ENCODE measurements at places on chromosomes 5 and 9.

GRCh38 chr5:59599729-59600128 lies 293.8 kb downstream of the PDE4D start:
- DNase-seq = no peak

DNA sequence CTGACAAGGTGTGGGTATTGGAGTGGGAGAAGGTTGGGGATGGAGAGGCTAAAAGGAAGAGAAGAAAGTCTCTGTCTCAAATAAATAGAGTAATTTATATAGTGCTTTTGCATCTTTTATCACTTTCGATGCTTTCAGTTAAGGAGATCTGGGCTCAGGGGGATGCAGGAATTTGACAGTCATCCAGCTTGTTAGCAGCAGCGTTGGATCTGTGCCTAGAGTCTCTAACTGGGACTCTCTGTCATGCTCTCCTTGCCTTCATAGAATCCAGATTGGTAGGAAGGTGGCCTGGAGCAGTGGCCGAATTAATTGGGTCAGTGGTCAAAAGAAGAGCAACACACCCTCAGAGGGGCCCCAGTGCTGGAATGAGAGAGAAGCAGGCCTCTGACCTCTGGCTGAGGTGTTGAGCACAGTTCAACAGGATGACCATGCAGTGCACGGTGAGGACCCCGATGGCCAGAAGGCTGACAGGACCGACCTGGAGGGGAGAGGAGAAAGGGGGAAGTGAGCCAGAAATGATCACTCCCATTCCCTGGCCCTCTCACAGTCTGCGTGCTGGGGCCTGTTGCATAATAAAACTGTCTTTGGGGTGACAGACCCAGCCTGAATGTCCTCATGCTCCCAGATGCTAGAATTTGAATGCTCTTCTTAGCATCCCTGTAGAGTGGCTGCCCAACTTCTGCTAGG lies 7.6 kb downstream of the SLC36A3 start:
- no peak for DNase-seq

GRCh38 chr5:115788440-115788839 lies 28.0 kb downstream of the CDO1 start:
- DNase-seq = no peak

GRCh38 chr9:92496396-92497176 lies 14.3 kb upstream of the ASPN start:
- no peak for DNase-seq

GRCh38 chr5:112412346-112412745 lies 6.7 kb downstream of the EPB41L4A start:
- no peak for DNase-seq

- no peak for DNase-seq
Measured at GRCh38 chr5:36177154-36177553, 25.2 kb downstream of the SKP2 start.

DNA sequence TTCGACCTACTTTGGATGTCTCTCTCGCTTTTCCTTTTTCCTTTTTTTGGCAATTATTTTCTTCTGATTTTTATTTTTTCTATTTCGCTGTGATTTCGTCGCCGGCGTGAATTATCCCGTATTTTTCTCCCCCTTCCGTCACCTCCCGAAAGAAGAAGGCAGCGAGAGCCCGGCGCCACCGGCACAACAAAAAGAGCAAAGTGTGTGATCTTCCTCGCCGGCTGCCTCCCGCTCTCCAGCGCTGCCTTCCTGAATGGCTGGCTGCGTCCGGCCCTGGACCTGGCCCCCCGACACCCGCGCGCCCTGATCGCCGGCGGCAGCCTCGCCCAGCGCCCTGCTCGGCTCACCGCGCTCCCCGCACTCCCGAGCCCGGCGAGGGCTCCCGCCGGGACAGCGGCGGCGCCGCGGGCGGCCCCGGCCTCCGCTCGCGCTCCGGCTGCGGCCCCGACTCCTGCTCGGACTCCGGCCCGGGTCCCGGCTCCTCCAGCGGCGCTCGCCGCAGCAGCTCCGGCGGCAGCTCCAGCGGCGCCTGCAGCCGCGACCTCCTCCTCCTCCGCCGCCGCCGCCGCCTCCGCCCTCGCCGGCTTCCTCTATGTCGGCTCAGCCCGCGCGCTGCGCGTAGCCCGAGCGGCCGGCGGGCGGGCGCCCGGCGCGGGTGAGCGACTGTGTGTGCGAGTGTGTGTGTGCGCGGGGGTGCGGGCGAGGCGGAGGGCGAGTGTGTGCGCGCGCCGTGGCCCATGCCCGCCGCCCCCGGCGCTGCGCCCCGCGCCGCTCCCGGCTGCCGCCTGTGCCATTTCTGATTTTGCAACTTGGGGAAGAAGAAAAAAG lies 960 bp downstream of the NR2F1 start:
- DNase-seq = peak; percentile 11

GRCh38 chr5:67202828-67203227 lies 6.2 kb upstream of the CD180 start:
- DNase-seq = no peak

DNA sequence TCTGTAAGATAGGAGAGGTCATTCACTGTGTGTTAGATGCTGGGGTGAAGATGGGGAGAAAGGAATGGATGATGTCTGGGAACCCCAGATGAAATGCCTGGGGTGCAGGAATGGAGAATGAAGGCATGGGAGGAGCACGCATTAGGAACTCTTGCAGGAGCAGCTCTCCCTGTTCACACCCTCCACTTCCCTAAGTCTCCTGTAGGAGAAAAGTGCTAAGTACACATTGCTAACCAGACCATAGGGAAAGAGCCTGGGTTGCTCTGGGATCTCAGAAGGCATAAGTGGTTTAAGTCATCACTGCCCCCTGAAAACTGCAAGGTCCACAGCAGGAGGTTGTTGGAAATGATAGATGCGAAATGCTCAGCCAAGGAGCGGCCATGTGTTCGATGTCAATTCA lies 163.1 kb downstream of the SEC61B start:
- no peak for DNase-seq

DNA sequence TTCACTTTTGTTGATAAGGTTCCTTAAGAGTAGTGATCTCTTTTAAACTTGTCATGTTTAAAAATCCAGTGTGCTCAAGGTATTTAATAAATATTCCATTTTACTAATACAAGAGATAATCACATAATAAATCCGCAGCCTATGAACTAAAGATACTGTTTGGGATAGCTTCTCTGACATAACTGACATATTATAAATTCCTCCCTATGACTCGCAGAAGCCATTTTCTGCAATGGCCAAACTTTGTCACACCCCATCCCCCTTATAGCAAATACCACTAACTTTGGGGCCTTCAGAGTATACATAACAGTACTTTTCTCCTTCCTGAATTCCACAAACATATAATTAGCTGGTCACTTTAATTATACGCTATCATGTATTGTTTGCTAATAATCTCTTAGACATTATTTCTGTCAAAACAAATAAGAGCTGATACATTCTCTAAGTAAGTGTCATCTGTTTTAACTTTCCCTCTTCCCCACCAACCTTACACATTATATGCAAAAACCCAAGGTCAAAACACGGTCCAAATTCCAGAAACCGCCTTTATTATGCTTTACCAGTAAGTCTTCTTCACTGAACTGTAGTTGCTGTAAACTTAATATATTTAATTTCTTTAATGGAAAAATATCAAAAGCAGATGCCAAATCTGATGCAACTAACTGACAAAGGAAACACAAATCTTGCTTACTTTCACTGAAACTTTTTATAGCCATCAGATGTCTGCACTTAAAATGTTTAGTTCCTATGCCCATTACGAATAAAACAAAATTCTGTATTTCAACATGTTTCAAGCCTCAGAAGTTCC lies 971 bp downstream of the TMEM267 start:
- DNase-seq = no peak

- no peak for DNase-seq
Measured at GRCh38 chr5:145341842-145342241, 493.3 kb downstream of the PRELID2 start.

DNA sequence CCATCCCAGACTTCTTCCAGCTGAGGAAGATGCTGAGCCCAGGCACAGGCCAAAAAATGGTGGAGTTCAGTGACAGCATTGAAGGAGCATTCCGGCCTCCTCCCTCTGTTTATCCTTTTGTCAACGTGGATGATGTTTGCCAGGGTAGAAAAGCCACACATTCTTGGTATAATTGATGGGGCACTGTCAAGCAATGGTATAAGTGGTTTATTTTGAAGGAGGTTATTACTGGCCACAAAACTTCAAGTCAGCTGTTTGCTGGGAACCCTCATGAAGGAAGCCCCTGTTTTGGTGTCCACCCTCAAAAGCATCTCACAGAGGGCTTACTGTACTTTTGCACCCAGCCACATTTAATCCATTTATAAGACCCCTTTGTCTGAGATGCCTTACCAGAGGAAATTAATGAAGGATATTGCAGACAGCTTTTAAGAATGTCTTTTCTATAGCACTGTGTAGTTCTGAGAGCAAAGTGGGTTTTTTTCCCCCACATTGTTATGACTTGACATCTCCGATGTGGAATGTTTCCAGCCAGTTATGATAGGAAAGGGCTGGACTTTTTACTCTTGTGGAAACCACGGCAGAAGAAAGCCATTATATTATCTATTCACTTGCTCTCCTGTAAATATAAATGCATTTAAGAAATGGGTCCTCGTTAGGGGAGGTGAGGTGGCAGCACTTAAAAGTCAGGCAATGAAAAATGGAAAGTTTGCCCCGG lies 95.5 kb upstream of the SPATA31D4 start:
- no peak for DNase-seq

DNA sequence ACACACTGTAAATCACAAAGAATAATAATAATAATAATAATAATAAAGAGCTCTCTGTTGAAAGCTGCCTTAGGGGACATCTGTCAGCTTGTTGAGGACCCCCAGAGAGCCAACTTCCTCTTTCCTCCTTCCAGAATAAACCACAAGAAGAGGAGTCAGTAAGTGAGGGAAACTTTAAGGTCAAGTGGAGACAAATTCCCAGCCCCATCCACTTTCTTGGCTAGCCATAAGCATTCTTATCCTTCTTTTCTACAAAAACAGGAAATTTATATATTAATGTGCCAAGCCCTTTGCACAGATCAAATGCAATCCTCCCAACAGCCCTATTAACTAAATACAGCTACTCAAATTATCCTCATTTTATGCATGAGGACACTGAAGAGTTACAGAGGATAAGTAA lies 9.4 kb upstream of the C5orf58 start:
- DNase-seq = no peak

- DNase-seq = no peak
Measured at GRCh38 chr5:112083623-112084022, 326.6 kb upstream of the NREP start.

DNA sequence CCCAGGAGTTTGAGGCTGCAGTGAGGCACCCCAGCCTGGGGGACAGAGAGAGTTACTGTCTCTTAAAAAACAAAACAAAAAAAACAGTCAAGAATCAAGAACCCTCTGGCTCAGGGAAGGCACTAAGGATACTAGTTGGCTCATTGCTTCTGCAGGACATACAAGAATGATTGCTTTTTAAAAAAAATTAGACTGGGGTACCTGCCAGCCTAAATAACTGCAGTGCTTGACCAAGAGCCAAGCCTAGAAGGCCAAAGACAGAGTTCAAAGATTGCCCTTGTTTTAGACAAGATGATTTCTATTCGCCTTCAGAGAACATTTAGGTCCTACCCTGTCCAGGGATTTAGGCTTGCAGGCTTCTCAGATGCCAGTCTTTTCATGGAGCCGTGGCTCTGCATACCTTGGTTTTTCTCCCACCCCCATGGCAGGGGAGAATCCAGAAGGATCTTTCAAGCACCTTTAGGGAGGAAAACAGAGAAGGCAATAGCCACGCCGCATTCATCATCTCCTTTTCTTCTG lies 93.7 kb upstream of the IL6ST start:
- no peak for DNase-seq

- no peak for DNase-seq
Measured at GRCh38 chr5:115309751-115310370, 13.4 kb upstream of the CCDC112 start.

GRCh38 chr9:21991072-21991959 lies 2.9 kb downstream of the CDKN2A start:
- DNase-seq = no peak

- DNase-seq = no peak
Measured at GRCh38 chr5:82595113-82595512, 317.0 kb upstream of the RPS23 start.

GRCh38 chr9:89638359-89638758 lies 33.5 kb downstream of the GADD45G start:
- no peak for DNase-seq

DNA sequence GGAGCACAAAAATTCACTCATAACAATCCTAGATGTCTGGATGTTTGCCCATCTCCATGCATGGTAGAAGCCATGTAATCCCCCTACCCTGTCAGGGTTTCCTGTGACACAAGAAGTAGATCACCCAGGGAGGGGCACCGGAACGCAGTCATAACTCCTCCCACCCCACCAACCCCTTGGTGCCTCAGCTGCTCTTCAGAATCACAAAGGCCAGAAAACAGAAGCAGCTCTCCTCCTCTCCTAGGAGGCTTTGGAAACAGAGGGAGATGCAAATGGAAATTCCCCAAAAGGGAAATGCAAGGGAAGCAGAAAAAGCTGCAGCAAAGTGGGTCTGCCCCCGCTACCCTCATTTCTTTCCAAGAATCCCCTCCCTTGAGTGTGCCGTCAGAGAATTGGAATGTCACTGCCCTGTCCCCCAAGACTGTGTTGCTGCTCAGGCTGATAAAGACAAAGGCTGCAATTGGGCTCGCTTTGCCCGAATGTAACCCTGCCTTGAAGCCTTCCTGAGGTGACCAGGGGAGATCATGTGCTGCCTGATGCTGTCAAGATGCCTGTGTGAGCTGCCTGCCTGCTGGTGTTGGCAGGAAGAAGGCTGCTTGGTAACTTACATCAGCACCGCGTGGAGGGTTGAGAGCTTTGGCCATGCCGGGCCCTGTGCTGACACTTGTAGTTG lies 65.5 kb upstream of the ABCA1 start:
- DNase-seq = no peak

DNA sequence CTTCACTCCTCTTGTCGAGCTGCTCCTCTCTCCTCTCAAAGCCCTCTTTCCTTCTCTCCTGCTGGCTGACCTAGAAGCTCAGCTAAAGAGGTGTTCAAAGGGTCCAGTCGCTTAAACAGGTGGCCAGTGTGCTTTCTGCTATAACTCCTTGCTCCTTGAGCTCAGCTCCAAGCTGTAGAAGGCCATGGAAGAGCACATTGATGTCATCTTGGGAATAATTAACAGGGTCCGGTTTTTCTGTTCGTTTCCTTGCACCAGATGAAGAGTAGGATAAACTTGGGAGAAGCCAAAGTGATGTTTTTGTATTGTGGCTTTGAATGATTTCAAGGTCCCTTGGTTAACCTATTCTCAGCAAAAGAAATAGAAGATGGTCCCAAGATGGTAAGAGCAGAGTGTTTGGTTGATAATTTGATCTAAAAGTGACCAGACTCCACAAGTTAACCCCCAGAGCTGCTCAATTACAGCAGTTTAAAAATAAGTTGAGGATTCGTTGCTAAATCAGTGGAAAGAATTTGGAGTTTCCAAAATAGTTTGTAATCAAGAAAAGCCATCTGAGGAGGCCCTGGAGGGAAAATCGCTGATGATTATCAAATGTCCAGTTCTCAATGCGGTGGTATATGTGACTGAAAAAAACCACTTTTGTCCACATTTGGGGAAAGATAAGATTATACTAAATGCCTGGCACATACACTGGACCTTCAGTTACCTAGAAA lies 148.1 kb downstream of the DOCK8 start:
- DNase-seq = no peak

Data from NCI-H1930 (cell line).